MM.1S (cell line): ENCODE measurements at places on chromosomes 1 and 21.

GRCh38 chr21:39182484-39183271 lies 573 bp downstream of the PSMG1 start:
- peak; percentile 39 for DNase-seq

DNA sequence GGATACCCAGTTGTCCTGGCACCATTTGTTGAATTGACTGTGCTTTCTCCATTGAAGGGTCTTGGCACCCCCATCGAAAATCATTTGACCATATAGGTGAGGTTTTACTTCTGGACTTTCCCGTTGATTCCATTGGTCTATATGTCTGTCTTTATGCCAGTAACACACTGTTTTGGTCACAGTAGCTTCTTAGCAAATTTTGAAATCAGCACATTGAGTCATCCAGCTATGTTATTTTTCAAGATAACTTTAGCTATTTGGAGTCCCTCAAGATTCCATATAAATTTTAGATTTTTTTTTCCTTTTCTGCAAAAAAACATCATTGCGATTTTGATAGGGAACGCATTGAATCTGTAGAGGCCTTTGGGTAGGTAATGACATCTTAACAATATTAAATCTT lies 235.6 kb downstream of the SMYD3 start:
- no peak for DNase-seq

- DNase-seq, result no peak
Measured at GRCh38 chr1:165762725-165763124, 5.9 kb downstream of the TMCO1 start.

DNA sequence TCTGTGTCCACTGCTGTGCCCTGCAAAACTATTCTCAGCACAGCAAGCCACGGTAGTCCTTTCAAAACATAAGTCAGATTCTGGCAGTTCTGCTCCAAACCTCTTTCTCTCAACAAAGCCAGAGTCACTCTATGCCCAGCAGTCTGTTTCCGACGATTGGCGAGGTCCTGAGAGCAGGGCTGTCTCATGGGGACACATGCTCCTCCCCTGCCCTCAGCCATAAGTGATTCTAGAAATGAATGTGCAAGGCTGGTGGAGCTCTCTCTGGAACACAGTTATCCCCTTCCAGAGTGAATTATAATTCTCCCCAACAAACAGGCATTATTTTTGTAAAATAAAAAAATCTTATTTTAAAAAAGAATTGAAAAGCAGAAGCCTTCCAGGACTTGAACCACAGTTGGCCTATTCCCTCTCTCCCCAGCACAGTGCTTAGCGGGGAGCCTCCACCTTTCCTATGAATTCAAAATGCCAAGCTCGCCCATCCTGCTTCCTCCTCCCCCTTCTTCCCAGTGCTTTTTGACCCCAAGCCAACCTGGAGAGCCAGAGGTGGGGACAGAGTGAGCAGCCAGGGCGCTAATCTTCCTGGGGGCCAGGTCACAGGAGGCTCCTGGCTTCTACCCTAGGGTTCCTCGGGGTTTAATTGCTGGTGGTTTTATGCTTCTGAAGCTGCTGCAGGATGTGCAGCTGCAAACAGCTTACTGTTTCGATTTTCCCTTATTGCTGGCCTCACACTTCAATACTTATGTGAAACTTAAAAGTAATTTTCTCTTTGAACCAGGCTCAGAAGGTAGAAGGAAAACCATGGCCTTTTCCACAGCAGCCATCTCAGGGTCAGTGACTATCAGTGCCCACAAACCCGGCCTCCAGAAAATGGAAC lies 41.1 kb downstream of the KCNJ6 start:
- DNase-seq, result peak; percentile 74

- DNase-seq, result no peak
Measured at GRCh38 chr1:212179394-212180076, 105.7 kb upstream of the PPP2R5A start.

GRCh38 chr21:25381936-25382452 lies 225.3 kb downstream of the MRPL39 start:
- no peak for DNase-seq

DNA sequence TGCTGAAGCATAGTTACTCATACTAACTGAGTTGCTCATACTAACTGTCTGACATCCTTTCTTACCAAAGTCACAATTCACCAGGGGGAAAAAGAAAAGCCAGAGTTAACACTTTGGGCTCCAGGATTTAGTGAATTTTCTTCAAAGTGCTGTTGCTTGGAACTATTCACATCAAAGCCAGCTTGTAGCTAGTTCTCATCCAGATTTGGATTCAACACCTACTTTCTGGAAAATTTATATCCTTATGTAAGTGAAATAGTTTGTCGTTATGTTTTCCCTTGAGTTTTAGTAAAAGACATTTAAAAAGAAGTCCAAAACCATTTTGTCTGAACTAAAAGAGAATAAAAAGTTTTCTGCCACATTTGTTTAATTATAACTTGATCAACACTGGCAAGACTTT lies 264.6 kb downstream of the BRINP2 start:
- no peak for DNase-seq

GRCh38 chr1:42738678-42739226 lies 1.3 kb downstream of the CLDN19 start:
- no peak for DNase-seq

GRCh38 chr1:213989002-213989855 lies 1.5 kb downstream of the PROX1 start:
- DNase-seq, result peak; percentile 34

GRCh38 chr1:150564051-150564991 lies 15.1 kb downstream of the MCL1 start:
- peak; percentile 49 for DNase-seq

DNA sequence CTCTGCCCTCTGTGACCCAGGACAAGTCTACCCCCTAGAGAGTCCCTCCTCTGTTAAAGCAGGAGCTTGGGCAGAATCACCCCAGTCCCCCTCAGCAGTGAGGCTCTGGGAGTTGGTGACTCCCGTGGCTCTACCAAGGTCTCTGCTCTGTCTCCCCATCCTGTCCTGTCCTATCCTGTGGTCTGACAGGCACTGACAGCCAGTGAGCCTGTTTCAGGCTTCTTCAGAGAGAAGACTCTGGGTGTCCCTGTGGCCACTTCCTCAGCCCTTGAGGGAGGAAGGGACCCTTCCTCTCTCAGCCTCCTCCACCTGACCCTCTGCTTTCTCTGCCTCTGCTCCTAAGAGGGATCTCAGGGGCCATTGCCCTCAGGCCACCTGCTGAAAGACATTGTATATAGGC lies 148.7 kb downstream of the FCRL5 start:
- DNase-seq, result no peak

DNA sequence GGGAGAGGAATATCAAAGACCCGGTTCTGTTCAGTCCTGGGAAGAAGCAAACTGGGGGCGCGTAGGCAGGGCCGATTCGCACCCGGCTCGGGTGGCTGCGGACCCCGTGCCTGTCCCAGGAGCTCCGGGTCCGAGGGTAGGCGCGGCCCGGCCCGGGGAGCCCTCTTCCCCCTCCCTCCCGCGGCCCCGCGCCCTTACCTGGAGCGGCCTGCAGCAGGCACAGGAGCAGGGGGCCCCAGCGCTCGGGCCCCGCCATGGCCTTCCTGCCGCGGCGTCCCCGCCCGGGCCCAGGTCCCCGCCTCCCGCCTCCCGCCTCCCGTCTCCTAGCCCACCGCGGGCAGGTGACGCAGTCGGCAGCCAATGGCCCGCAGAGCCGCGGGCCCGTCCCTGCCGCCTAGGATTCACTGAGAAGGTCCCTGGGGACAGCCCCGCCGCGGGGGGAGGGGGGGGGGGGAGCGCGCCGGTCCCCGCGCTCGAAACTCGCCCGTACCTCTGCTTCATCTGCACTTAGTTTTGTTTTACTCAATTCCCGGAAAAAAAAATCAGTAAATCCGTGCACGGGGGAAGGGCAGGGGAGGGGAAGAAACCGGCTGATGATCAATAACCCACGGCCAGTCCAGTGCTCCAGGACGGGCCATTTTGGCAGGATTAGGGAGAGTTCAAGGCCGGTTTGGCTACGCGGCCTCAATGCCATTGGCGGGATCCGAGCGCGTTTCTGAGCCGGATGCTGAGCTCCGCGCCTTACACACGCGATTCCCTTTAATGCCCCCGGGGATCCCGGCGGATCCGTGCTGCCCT lies at the start of gene IFNLR1:
Gene IFNLR1 (minus strand): TSS at position 297 of the 798 bp plus-strand sequence. CDS start 41 bp downstream, at position 256.
- DNase-seq, result peak; percentile 92
